Stimulated activated CD4-positive, alpha-beta T cell treated with anti-CD3 and anti-CD28 coated beads, TNF-alpha, amount 100 ng/mL, for 4 hours (primary cell): ENCODE measurements at places on chromosomes 4 and X.

DNA sequence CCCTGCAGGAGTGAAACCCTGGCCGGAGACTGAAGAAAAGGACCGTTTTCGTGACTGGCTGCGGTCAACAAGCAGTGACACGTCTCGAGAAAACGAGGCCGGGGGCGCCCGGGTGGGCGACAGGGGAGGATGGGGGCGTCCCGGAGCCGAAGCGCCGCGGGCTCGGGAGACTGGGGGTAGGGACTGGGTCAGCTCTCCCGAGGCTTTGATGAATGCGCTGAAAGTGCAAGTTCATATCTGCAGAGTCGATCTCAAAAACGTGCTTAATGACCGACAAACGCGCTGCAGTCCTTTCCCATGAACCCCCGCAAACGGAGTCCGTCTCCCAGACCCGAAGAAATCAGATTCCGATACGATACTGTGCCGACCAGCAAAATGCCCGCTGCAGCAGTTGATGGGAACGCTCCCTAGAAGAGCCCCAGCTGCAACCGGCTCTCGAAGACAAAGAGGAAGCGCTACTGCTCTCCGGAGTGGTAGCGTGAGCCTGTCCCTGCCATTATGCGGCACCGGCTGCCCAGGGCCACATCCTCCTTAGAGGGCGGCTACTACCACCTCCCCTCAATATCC, 806 bp upstream of the CD99L2 start:
- no peak for DNase-seq

- DNase-seq = no peak
Observed at GRCh38 chrX:41559235-41560052, 112.3 kb downstream of the NYX start.

GRCh38 chr4:924107-925096, 7.7 kb downstream of the GAK start:
- no peak for DNase-seq

DNA sequence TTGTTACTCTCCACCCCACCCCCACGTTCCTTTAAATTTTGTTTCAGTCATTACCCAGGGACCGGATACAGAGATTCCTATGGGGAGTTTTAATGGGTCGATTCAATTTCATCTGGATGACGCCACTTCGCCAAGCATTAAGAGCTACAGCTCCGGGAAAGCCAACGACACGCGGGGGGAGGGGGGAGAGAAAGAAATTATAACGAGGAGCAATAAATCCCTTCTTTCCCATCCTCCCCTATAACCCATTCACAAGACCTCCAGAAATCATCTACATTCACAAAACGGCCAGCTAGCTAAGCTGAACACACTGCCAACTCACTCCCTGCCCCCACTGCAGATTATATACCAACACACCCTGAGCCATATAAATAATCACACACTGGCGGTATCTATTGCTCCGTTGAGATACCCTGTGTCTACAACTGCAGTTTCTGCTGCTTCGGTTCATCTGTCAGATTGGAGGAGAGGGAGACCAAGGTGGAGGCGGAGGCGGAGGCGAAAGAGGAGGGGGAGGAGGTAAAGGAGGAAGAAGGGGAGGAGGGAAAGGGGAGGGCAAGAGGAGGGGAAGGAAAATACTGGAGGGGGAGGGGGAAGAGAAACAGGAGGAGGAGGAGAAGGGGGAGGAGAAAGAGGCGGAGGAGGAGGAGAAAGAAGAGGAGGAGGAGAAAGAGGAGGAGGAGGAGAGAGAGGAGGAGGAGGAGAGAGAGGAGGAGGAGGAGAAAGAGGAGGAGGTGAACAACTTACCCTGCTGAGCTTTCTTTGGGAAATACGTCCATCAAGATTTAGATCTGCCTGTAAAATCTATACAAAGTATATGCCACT, 113.9 kb upstream of the VAMP7 start:
- peak; percentile 5 for DNase-seq

GRCh38 chr4:83012200-83012686, 1.6 kb upstream of the LIN54 start:
- DNase-seq = no peak

DNA sequence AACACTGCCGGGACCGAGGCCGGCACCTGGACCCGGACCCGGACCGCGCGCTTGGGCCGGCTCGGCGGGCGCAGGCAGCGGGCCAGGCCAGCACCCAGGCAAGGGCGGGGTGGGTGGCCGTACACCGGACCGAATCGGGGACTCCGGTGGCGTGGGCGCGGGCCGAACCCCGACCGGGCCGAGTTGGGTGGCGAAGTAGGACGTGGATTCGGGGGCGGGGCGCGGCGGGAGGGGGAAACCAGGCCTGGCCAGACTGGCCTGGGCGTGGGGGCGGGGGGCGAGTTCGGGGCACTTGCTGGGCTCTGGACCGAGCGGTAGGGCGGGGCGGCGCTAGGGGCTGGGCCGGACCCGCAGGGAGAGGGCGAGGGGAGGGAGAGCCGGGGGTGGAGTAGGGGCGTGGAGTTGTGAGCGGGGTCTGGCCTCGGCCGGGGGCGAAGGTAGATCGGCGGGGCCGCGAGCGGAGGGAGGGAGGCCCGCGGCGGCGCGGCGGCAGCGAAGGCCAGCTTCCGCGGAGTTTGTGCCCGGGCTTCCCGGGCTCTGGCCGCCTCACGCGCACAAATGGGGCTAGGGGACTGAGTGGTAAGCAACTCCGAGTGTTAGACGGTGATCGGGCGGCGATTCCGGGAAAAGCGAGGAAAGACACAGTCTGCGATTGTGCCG, 1.8 kb upstream of the BCORL1 start:
- DNase-seq = peak; percentile 8

- no peak for DNase-seq
Observed at GRCh38 chrX:66676413-66676812, 37.5 kb upstream of the EDA2R start.

- DNase-seq = no peak
Observed at GRCh38 chr4:44257461-44257860, 191.1 kb downstream of the KCTD8 start.

DNA sequence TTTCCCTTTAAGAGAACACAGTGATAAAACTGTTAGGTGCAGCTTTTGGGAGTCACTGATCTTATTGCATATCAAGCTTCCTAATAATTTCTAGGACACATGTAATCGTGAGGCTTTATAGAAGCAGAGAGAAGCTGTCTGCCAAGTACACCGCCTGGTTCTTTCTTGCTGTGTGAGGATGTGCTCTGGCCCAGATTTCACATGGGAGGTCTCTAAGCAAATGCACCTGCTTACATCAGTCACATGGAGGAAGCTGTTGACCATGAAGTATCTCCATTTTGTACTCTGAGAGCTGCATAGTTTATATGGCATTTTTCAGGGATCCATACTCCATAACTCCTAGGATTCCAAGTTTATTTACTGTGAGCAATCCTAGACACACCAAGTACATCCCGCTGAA, 37.1 kb downstream of the RGS12 start:
- DNase-seq = no peak

GRCh38 chr4:156598138-156598681, 373.4 kb downstream of the PDGFC start:
- no peak for DNase-seq

GRCh38 chr4:36123906-36124305, 120.4 kb downstream of the ARAP2 start:
- no peak for DNase-seq

DNA sequence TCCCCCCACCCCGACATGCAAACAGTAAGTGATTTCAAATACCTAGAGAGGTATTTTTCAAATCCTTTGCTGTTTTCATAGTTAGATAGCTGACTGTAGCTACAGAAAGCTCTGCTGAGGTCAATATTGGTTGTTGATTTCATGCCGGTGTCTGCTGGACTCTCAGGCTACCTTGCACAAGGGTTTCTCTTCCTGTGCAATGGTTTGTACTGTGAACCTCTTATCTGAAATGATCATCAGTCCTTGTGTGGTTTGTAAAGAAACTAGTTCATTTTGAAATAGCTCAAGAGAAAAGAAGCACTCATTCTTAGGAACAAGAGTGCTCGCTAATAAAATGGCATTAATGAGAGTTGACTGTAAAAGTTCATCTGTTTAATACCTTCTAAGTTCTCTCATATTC, 2.1 kb downstream of the MTM1 start:
- no peak for DNase-seq

DNA sequence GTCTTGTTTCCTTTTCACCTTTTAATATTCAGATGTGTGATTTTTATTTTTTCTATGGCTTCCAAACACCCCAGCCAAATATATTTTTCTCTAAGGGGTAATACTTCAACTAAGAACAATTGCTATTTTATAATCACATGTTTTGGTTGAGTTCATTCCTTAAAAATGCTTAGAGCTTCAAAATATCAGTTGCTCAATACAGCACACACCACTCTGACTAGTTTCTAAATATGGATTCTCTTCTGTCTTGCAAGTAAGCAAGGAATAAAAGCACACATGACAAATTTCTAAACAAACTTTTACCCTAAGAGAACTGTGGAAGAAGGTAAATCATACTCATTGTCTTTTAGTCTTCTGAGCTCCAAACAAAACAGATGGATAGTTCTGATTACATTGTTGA, 27.2 kb downstream of the ANTXR2 start:
- DNase-seq = no peak

- no peak for DNase-seq
Observed at GRCh38 chrX:96102997-96103396, 581.6 kb upstream of the DIAPH2 start.

DNA sequence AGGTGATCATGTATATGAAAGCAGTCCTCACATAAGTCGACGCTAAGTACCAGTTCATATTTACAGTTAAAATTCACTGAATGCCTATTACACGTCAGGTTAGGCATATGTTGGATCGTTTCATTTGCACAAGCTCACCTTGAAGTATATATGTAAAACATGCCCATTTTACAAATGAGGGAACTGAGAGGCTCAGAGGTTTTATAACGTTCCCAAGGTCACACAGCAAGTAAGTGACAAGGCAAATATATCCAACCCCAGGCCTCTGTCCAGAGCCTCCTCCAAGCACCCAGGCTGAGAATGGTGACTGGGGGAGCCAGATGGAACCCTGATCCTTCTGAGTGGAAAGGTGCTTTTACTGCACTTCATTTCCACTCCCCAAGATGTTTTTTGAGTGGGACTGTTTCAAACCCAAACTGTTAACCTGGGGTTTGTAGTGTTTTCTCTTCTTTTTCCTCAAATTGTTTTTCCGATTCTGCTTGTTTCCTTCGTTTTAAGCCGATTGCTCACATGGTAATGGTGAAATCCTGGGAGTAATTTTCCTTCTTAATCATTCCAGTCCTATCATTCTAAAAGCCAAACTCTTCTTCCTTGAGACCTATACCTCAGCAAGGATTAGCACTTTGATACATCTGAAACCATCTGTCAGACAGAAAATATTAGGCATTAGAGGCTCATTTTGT, 791 bp downstream of the SMIM20 start:
- DNase-seq = no peak

DNA sequence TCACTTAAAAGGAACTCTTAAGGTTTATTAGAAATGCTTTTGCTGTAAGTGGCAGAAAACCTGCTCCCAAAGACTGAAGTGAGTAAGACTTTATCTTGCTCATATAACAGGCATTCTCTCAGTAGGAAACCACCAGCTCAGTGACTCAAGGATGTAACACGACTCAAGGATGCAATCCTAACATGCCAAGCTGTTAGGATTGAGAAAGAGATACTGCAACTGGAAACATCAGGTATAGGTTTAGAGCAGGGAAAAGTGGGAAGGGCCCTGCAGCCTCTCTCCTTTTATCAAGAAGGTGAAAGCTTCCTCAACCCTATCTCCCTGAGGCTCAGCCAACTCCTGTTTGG, 11.9 kb upstream of the SLC9A7 start:
- DNase-seq = no peak

- DNase-seq = no peak
Observed at GRCh38 chr4:95599777-95600400, 51.1 kb upstream of the UNC5C start.

DNA sequence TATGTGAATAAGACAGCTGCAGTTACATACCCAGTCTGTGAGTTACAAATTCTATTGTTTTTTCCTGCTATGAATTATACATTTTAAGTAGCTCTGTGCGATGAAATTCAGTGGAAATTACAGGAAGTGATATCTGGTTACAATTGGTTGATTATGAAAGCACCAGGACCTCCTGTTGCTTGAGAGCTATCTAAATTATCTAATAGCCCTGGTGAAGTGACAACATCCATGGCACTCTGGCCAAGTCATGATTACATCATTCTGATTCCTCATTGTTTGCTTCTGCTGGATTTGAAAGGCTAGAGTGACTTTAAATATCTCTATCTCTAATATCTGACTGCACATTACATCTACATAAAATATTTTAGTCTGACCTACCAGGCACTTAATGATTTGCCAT, 515.0 kb downstream of the CFAP47 start:
- no peak for DNase-seq

DNA sequence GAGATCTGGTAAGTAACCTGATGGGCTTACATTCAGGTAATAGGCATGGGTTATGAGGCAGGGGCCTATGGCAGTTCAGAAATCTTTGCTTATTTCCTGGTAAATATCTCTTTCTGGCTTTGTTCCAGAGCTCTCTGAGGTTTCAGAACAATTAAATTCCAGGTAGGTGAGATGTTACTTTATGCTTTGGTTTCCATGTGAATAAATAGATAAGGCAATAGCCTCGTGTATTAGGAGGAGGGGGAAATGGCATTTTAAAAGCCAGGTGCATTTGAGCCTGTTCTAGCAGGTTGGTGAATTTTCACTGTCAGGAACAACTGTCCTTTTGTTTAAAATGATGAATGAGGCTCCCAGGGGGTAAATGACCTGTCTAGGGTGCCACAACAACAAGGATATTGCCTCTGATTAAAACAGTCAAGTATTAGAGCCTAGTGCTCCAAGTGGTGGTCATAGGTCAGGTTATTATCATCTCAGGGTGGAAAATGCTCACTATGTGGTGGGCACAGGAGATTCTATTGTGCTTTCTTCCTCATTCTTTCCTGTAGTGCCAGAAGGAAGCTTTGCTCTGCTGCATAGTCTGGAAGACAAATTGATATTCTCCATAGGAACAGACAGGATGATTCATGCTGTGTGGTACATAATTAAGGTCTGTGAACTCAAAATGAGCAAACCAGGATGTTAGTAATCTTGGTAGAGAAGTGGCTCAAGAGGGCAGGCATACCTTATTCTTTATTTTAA, 296.2 kb downstream of the INPP4B start:
- no peak for DNase-seq

- no peak for DNase-seq
Observed at GRCh38 chr4:174369985-174370384, 86.3 kb downstream of the CEP44 start.

DNA sequence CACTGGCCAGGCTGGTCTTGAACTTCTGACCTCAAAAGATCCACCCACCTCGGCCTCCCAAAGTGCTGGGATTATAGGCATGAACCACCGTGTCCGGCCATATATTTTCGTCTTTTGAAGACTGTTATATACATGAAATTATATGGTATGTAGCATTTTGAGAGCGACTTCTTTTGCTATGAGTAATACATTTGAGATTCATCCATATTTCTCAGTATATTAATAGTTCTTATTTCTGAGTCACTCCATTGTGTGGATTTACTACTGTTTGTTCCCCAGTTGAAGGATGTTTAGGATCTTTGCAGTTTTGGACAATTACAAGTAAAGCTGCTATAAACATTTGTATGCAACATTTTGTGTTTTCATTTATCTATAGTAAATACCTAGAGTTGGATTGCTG, 34.9 kb downstream of the GNL3L start:
- no peak for DNase-seq
